Chondrocyte (in vitro differentiated cells): ENCODE measurements at places on chromosomes 7 and 10.

- no peak for DNase-seq
Observed at GRCh38 chr7:40542982-40543741, 408.4 kb downstream of the SUGCT start.

DNA sequence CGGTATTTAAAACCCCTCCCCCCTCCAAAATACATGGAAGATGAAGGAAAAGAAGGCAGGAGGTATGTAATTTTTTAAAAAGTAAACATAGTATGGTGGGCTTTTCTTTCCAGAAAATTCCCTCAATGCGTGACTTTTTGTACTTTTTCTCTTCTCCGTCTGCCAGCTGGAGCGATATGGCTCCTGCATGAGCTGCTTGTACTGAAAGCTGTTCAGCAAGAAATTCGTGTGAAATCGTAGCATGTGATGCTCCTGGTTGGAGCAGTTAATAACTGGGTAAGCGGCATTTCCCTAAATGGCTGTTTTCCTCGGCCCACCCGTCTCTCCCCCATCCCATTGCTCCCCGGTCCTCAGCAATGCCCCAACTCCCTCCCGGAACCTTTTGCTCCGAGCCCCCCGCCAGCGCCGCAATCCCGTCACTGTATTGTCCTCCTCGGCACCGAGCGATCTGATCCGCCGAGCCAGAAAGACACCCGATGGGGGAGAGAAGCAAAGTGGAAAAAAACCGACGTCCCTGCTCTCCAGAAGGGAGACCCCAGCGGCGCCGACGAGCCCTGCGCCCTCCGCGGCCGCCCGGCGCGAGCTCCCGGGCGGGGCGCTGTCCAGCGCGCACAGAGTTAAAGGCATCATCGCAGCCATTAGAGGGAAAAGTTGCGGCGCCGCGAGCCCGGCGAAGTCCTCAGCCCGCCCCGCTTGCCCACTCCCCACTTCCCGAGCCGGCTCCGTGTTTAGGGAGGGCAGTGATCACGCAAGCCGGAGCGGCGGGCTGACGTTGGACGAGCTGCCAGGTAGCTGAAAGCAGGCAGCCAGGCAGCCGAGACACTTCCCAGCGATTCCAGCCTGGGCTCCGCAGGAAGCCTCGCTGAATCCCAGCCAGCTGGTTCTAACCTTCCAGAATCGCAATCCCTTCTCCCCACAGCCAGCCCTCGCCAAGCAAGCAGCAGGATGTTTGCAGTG is at the start of gene VSTM2A:
Gene VSTM2A (plus strand): TSS at position 707 of the 957 bp plus-strand sequence. CDS start 356 bp downstream, outside the sequence.
- no peak for DNase-seq

DNA sequence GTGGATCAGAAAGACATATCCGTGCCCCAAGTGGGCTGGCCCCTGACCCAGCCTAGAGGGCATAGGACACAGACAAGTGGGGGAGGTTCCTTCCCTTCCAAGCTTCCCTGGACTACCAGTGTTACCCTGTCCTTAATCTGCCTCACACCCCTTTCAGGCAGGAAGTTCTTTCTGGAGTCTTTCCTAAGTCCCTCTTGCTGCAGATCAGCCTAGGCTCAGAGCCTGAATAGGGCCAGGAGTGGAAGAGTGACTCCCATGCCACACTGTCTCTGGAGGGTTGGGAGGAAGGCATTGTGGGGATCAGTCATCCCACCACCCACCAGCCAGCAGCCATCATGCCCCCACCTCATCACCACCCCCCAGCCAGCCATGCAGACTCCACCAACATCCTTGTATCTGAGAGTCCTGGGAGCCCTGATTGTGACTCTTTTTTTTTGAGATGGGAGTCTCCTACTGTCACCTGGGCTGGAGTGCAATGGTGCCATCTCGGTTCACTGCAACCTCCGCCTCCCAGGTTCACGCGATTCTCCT is 22.6 kb downstream of the POLL start:
- DNase-seq, result no peak

GRCh38 chr7:2131800-2132199 is 100.9 kb downstream of the MAD1L1 start:
- no peak for DNase-seq

- no peak for DNase-seq
Observed at GRCh38 chr10:83432261-83433045, 706.9 kb upstream of the GHITM start.

- DNase-seq, result no peak
Observed at GRCh38 chr7:12094365-12094921, 116.7 kb upstream of the TMEM106B start.

GRCh38 chr10:35492386-35493195 is 112.5 kb upstream of the GJD4 start:
- DNase-seq, result no peak

DNA sequence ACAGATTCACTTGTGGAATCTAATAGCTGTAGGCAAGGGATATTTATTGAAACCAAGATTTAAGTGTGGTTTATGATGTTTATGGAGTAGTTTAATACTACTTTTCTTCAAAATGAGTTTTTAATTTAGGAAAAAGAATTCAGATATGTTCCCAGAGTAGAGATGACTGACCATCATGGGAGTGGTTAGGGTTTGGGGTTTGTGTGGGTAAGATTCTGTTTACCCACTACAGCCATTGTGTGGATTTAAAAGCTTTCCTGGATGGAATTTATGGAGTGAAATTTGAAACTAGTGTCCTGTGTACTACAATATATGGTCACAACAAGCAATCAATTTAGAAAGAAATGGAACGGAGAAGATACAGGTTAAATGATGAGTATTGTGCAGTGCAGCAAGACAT is 453.5 kb downstream of the AUTS2 start:
- DNase-seq, result no peak

DNA sequence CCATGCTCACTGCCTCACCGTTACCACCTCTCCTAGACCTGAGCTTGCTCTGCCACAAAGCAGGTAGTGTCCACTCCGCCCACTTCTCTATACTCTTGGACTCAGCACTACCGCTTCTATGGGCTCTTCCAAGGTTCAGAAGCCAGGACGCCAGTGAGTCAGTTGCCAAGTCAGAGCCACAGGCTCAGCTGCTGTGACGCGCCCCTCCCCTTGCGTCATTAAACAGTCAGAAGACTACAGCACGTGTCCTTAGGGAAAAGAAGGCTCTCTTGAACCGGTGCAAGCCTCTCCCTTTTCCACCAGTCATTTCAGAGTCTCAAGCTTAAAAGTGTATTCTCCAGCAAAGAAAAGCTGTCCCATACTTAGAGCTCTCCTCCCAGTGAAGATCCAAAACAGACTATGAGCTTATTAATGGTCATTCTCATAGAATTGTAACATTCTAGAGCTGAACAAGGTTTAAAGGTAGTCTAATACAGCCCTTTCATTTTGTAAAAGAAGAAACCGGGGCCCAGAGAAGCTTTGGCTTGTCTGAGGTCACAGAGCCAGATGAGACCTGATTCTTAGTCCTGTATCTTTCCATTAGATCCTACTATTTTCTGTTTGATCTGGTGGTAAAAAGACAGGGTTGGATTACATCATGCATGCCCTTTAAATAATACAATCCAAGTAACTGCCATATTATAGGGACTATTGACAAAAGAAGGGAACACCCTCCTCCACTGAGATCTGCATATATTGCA is 40.9 kb upstream of the MET start:
- no peak for DNase-seq

GRCh38 chr10:97338041-97338440 is 3.5 kb upstream of the FRAT2 start:
- DNase-seq, result no peak

GRCh38 chr10:122286867-122287266 is 15.8 kb downstream of the BTBD16 start:
- no peak for DNase-seq

DNA sequence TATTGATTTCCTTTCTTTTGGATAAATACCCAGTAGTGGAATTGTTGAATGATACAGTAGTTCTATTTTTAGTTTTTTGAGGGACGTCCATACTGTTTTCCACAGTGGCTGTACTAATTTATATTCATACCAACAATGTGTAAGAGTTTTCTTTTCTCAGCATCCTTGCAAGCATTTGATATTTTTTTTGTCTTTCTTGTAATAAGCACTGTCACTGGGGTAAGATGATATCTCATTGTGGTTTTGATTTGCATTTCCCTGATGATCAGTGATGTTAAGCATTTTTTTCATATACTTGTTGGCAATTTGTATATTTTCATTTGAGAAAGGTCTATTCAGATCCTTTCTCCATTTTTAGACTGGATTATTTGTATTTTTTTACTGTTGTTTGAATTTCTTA is 308.7 kb downstream of the PTEN start:
- no peak for DNase-seq

- DNase-seq, result no peak
Observed at GRCh38 chr7:23234569-23235296, 11.8 kb upstream of the GPNMB start.

DNA sequence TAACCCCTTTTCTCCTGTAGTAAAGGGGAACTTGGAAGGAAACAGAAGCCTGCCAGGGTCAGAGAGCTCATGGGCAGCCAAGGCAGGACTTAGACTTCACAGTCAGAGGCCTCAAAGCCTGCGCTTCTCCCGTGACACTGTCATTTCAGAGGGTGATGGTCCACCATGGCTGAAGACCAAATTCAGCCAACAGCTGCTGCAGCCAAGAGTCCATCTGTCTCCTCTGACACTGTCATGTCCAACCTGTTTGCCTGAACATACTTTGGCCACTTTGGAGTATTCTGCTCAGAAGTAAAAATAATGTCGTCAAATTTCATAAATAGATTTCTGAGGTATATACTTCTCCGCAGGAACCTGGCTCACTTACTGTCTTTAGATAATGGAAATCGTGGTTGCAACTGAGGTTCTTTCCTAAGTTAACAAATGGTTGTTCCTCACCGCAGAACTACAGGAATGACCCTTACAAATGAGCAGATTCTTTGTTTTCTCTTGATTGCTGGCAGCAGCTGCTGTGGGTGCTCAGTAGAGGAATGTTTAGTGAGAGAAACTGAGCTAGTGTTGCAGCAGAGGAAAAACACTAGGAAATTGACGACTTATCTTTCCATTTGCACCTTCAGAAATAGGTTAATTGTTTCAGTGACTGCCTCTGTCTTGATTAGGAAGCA is 626.5 kb downstream of the SDK1 start:
- no peak for DNase-seq

DNA sequence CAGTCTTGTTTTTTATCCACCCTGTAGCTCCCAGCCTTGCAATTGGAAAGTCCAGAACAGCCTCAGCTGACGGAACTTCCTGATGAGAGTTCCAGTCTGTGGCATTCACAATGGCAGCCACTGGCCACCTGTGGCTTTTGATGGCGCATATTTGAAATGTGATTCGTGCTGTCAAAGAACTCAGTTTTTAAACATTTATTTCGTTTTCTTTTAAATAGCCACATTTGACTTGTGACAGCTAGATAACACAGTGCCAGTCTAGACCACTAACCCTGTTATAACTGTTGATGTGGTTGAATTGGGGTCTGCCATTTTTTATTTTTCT is 97.3 kb downstream of the INPP5A start:
- DNase-seq, result no peak

GRCh38 chr10:21700474-21700873 is 166.4 kb downstream of the MLLT10 start:
- no peak for DNase-seq

DNA sequence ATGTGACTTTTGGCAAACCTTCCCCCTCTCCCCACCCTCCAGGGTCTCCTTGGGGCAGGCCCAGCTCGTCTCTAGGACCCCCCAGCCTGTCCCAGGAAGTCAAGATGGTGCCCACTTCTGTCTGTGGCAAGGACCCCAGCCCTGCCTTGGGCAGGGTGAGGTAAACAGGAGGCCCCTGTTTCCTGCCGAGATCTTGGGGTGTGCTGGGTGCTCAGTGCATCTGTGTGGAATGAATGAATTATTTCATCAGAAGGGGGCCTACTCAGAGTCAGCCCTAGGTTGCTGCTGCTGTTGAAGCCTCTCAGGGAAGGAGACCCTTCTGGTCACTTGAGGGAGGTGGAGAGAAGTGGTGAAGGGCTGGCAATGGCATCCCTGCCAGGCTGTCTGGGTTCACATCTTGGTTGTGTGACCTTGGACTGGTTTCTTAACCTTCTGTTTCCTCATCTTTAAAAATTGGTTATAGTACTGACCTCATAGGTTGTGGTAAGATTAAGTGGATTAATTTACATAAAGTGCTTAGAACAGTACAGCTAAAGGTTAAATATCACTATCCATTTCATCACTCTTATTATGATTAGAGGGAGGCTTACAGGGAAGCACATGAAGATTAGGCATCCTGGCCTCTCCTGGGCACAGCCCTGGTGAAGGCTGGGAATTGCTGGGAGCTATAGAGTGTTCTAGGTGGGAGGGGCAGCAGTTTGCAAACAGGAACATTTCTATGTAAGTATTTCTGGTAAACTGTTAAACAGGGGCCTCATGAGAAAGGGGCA is 67.7 kb downstream of the ZMIZ1 start:
- DNase-seq, result no peak

GRCh38 chr10:642186-642890 is 47.1 kb downstream of the DIP2C start:
- DNase-seq, result no peak

DNA sequence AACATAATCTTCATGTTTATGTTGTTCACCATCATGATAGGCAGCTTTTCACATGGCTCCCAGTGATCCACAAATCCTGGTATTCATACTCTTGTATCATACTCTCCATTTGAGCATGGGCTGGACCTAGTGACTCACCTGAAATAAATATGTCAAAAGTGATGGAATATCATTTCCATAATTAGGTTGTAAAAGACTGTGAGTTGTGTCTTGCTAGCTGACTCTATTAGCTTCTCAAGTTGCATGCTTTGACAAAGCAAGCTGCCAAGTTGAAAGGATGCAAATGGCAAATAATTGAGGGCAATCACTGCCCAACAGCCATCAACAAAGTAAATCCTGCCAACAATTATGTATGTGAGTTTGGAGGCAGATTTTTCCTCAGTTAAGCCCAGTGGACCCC is 300.4 kb downstream of the AHR start:
- DNase-seq, result no peak

DNA sequence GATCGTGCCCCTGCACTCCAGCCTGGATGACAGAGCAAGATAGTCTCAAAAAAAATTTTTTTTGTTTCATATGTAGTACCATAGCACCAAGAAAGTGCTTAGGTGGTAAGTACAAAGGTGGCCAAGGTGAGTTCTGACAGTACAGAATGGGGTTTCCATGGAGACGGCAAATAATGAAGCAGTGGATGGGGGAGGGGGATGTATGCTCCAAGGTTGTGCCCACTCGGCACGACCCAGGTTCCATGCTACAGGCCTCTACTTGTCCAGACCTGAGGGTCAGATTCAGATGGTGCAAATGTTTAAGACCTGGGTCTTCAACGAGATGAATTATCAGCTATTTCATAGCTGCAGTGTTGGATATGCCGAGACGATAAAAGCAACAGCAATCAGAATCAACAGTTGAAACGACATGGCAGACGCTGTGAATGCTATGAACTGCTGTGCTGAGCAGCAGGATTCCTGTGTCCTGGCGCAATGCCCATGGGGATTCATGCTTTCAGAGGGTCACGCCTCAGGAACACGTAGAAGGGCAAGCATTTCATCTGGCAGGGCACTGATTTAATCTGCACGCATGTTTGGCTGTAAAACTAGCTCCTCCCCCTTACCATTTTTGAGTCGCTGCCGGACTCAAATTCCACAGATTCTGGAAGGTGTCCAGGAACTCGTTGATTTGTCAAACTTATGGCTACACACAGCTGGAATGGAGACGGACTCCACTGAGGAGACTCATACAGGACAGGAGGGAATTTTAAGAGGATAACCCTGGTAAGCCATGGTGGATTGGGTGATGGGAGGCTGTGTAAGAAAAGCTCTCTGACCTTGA is 256.5 kb downstream of the FRMD4A start:
- DNase-seq, result no peak
